EH (cell line): ENCODE measurements at places on chromosomes 16 and 17.

DNA sequence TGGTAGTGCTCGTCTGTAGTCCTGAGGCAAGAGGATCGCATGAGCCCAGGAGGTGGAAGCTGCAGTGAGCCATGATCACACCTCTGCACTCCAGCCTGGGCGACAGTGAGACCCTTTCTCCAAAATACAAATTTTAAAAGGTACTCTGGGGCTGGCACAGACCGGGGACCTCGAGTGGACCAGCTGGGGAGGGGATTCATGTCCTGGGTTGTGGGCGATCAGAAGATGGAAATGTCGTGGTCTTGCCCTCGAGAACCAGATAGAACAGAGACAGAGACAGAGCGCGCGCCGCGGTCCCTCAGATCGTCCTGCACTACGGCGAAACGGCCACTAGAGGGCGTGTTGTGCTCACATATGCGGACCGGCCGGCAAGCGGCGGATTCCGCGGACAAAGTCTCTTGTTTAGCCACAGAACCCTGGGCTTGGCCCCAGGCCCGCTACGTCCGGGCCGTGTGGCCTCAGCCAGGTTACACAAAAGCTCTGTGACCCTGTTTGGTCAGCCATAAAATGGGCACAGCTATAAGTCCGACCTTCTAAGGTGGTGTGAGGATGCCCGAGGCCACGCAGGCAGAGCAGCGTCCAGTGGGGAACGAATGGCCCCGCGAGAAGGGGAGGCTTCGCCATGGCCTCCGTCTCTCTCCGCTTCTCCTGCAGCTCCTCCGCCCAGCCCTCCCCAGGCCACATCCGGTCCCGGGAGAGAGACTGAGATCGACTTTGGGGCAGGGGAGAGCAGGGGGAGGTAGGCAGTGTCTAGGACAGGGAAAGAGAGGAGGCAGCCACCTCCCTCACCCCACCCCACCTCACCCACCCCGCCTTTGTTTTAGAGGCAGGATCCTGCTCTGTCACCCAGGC, 14.6 kb upstream of the SBK1 start:
- DNase-seq, result peak; percentile 78

DNA sequence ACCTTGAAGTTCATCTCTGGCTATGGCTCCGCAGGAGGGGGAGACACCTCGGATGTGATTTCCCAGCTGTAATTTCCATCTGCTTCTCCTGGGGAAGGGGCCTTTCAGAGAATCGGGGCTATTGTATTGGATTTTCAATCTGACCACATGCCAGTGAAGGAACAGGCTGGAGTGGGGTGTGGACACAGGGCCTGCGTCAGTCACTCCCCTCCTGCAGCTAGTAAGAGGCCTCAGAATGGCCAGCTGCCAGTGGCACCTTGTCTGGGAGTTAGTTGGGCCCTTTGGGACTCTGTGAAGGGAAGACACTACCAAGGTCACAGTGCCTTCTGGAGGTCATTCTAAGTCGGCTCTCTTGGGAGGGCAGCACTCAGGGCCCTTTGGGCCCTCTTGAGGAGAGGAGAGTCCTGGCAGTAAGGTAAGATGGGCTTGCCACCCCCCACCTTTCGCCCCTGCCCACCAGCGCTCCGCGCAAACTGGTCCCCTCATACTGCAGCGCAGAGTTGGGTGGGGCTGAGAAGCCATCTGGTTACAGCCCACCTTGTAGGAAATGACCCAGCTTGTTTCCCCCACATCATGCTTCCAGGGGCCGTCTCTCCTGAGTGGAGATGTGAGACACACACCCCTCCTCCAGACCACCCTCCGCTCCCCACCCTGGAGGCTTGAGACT, 5.4 kb downstream of the NXPH3 start:
- DNase-seq, result no peak

GRCh38 chr17:16434662-16435061, 19.3 kb downstream of the TRPV2 start:
- no peak for DNase-seq

DNA sequence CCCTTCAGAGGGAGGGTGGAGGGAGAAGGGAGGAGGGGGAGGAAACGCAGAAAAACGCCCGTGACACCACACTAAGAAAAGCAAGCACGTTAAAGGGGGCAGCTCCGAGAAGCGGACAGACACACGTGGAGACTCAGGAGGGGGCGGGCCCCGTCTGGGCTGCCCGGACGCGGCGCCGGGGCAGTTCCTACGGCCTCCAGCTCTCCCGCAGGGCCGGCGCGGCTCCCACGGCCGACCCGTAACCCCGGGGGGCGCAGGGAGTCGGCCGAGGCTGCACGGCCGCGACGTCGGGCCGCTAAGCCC, 362 bp downstream of the KLHDC4 start:
- DNase-seq, result peak; percentile 9

GRCh38 chr16:27445502-27446175, 43.7 kb downstream of the IL21R start:
- DNase-seq, result no peak
